Epithelial cell of proximal tubule (primary cell): ENCODE measurements at places on chromosomes 5 and 9. TPM values are rescaled to one million over a fixed set of nuclear protein-coding genes. Genes with fewer than 3 reads are reported as not detected.

LHX6 gene
- 0.06 TPM in 1 of 2 replicates, not detected in the other for total RNA-seq

DNA sequence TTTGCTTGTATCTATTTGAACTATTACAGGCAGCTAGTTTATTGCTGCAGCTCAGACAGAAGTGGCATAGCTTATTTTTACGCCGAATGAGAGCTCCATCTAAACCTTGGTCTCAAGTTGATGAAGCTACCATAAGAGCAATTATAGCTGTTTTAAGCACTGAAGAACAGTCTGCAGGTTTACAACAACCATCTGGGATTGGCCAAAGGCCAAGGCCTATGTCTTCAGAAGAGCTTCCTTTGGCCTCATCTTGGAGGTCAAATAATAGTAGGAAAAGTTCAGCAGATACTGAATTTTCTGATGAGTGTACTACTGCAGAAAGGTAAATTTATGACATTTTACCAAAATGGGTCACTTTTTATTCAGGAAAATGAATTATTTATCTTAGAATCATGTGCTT lies 67.9 kb downstream of the YTHDC2 start:
- DNase-seq: no peak

GRCh38 chr9:7097040-7097715 lies 339.4 kb downstream of the KDM4C start:
- no peak for DNase-seq

C7 gene
- not detected in 2 replicates for total RNA-seq

DNA sequence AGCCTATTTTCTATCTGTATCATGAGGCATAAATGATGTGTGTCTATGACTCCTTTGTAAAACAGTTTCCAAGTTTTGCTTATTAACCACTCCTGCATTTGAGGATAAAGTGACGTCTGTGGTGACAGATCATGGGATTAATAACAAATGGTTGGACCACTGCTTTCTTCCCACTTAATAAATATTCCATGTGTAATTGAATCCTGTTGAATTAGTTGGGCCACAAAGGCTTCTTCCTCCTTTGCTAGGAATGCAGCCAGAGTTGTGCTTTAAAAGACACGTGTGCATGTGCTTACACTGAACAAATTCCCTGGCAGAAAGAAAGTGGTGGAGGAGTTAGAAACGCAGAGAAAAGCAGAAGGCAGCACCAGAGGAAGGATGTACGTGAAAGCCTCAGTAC lies 150.2 kb downstream of the ACTBL2 start:
- DNase-seq: no peak

SPINK6 gene
- total RNA-seq: not detected in 2 replicates

MAN2A1 gene
- total RNA-seq: 34.7 and 51.2 TPM in 2 replicates

DNA sequence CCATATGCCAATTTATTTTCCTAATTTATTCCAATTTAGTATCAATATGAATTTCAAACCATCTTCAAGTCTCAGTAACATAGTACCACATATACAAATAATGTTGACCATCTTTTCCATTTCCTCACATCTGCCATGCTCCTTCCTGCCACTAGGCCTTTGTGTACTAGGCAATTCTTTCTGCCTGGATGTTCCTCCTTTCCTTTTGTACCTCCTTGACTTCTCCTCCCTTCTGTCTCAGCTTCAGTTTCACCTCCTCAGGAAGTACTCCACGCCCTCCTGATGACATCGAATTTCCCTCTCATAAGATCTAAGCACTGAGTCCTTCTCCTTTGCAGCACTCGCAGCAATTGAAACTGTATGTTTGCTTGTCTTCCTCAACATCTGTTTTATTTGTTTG lies 53.9 kb downstream of the MEF2C start:
- DNase-seq: no peak
